Vagina (tissue), 2 donors: ENCODE measurements at places on chromosomes 16 and 17. TPM values are rescaled to one million over a fixed set of nuclear protein-coding genes. Genes with fewer than 3 reads are reported as not detected.

GRCh38 chr17:55931446-55931845 lies 180.6 kb downstream of the PCTP start:
- H3K36me3 ChIP-seq = no peaks in the 10 kb centered on the region
- H3K4me1 ChIP-seq = no peaks in the 10 kb centered on the region
- DNase-seq = no peak
- no peaks in the 10 kb centered on the region for H3K27me3 ChIP-seq

- no peaks in the 10 kb centered on the region for H3K27me3 ChIP-seq
- H3K4me1 ChIP-seq = no peaks in the 10 kb centered on the region
- H3K4me3 ChIP-seq = no peak overlapping the region
Observed at GRCh38 chr16:89104930-89105571, 11.4 kb downstream of the ACSF3 start.

- no peaks in the 10 kb centered on the region for H3K36me3 ChIP-seq
- peak overlapping the region; percentile 94 for H3K4me3 ChIP-seq
- H3K27ac ChIP-seq = peak overlapping the region; percentile 90
Observed at GRCh38 chr17:48100160-48100559, 1.1 kb downstream of the CBX1 start.

DNA sequence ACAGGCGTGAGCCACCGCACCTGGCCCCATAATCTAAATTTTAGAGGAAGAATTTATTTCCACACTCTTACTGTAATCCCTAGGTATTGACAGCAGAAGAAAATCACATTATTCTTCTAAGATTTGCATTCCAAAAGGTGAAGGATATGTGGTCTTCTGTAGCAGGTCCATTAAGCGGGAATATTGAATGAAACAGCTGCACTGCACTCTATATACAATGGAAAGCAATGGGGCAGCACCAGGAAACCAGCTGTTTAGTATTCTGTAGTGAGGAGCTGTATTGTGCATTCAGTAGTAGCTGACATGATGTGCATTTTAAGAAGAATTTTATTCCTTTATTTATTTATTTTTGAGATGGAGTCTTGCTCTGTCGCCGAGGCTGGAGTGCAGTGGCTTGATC lies 49.6 kb downstream of the PSMD12 start:
- H3K27me3 ChIP-seq = no peaks in the 10 kb centered on the region
- no peak for DNase-seq
- H3K4me3 ChIP-seq = no peak overlapping the region
- H3K4me1 ChIP-seq = no peaks in the 10 kb centered on the region
- no peak overlapping the region for H3K27ac ChIP-seq
- no peaks in the 10 kb centered on the region for H3K36me3 ChIP-seq

- H3K27ac ChIP-seq = no peak overlapping the region
- DNase-seq = no peak
- H3K4me1 ChIP-seq = peaks cover 13% of the 10 kb centered on the region
- peaks cover 22% of the 10 kb centered on the region for H3K27me3 ChIP-seq
- H3K4me3 ChIP-seq = peak overlapping the region; percentile 4
Observed at GRCh38 chr17:79607940-79608623, 2.8 kb downstream of the RBFOX3 start.

DNA sequence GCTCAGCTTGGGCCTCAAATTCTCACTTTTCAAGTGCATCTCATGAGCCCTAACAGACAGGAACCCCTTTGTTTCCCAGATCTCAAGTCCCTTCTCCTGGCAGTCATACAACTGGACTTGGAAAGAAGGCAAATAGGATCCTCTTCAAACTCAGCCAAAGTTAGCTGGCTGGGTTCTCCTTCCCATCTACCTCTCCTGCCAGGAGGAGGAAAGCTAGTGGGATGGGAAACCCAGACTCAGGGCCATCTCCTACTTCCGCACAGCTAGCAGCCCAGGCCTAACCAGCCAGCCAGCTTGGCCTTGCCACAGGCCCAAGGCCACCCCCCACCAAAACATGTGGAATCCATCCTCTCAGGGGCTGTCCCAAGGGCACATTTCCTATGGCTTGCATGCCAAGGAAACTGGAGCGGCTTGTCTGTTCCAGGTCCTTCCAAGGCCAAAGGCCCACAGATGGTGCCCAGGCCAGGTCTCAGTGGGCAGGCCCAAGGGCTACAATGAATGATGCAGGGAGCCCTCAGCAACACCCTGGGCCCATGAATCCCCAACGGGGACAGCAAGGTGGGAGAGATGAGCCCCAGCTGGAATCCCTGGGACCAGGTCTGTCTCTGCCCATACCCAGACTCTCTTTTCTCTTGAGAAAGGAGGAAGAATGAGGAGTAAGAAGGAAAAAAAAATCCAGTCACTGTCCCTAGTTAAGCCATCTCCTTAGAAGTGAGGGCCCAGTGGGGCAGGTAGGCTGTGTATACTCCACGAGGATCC lies 1.7 kb downstream of the SMARCD2 start:
- peak overlapping the region; percentile 97 for H3K27ac ChIP-seq
- H3K27me3 ChIP-seq = no peaks in the 10 kb centered on the region
- DNase-seq = no peak
- H3K36me3 ChIP-seq = no peaks in the 10 kb centered on the region
- H3K4me3 ChIP-seq = peak overlapping the region; percentile 100

- no peaks in the 10 kb centered on the region for H3K4me1 ChIP-seq
- H3K4me3 ChIP-seq = no peak overlapping the region
- no peaks in the 10 kb centered on the region for H3K27me3 ChIP-seq
Observed at GRCh38 chr16:78641433-78641832, 542.0 kb downstream of the WWOX start.

DNA sequence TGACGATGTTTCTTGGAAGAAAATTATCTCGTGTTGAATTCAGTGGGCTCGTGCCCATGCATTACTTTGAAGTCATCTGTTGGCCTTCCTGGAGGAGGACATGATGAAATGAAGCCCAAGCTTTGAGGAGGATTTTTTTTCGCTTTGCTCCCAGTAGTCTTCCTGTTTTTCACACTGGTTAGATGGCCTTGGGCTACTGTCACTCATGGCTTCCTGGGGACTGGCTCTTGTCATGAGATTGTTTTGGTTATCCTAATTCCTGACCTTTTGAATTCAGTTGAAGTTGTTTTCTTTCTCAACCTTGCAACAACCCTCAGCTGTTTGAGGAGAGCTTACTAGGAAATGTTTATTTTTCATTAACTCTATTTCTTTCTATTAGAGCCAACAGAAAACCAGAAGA lies 430.7 kb downstream of the HS3ST3B1 start:
- no peak for DNase-seq
- H3K27me3 ChIP-seq = no peaks in the 10 kb centered on the region
- H3K36me3 ChIP-seq = no peaks in the 10 kb centered on the region
- H3K4me3 ChIP-seq = no peak overlapping the region

DNA sequence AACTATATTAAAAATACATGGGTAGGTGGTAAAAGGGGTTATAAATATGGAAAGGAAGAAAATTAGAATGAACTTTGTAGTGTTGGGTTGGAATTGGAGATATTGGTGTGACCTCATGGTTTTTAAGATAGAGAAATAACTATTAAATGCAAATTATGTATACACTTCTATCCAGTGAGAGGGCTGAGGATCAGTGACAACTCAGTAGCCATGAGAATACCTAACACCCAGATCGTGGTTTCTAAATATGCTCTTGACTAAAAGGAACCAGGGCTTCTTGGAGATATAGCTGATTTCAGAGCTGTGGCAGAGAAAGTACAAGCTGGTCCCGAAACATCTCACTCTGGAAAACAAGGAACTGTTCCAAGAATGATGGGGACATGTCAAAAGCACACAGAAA lies 44.4 kb downstream of the SLC6A4 start:
- H3K36me3 ChIP-seq = no peaks in the 10 kb centered on the region
- H3K4me1 ChIP-seq = no peaks in the 10 kb centered on the region
- H3K27ac ChIP-seq = no peak overlapping the region
- no peak overlapping the region for H3K4me3 ChIP-seq

- DNase-seq = no peak
- H3K27me3 ChIP-seq = no peaks in the 10 kb centered on the region
- H3K4me1 ChIP-seq = no peaks in the 10 kb centered on the region
- no peaks in the 10 kb centered on the region for H3K36me3 ChIP-seq
- H3K4me3 ChIP-seq = no peak overlapping the region
Observed at GRCh38 chr16:10338426-10338825, 47.4 kb upstream of the ATF7IP2 start.

DNA sequence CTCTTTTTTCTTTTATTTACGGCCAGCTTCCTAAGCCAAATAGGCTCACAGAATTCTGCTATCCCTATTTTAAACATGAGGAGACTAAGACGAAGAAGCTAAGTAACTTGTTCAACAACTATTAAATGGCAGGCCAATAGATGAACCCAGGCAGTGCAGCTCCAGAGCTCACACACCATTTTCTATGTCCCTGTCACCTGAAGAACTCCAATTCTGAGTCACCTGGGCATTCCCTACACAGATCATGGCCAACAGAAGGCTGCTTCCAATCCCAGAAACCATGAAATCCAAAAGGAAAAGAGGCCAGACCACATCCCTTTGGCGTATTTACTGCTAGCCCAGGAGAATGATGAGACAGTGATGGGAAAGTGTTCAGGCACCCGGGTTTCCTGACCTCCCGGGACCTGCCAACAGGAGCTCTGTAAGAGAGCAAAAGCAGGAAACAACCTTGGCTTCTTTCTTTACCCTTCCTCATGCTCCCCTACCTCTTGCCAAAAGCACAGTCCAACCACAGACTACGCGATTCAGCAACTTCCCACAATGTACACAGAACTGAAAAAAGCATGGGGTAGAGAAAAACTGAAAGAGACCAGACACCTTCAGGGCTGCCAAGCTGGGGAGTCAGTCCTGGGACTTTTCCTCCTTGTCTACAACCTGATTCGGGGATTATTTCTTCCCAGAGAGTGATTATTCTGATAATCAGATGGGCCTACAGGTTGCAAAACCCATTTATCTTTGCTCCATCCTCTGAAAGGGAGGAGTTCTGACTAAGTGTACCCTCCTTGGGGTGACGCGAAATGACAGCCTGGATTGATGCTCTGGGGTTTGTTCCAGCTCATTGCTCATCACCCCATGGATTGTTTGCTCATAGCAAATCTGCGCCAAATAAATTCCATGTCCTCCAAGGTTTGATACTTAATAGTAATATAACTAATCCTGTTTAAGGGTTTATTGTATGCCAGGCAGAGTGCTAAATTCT lies 47.8 kb upstream of the HAS3 start:
- H3K27me3 ChIP-seq = no peaks in the 10 kb centered on the region
- no peak for DNase-seq
- no peak overlapping the region for H3K4me3 ChIP-seq
- H3K36me3 ChIP-seq = no peaks in the 10 kb centered on the region
- H3K4me1 ChIP-seq = peaks cover 6% of the 10 kb centered on the region

DNA sequence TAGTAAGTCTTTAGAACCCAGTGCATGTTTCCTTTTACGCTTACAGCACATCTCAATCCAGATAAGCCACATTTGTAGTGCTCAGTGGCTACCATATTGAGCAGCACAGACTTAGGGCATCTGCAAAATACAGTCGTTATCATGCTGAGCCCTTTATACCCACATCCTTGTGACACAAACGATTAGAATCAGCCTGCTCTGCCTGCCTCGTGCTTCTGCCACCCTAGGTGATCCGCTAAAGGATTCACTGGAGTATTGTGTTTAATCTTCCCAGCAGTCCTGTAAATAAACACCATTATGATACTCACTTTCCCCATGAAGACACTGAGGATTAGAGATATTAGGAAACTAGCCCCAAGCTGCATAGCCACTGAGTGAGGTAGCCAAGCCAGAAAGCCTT lies 51.3 kb upstream of the FA2H start:
- no peaks in the 10 kb centered on the region for H3K27me3 ChIP-seq
- DNase-seq = no peak
- no peak overlapping the region for H3K27ac ChIP-seq
- no peaks in the 10 kb centered on the region for H3K36me3 ChIP-seq
- no peaks in the 10 kb centered on the region for H3K4me1 ChIP-seq
- H3K4me3 ChIP-seq = no peak overlapping the region

DNA sequence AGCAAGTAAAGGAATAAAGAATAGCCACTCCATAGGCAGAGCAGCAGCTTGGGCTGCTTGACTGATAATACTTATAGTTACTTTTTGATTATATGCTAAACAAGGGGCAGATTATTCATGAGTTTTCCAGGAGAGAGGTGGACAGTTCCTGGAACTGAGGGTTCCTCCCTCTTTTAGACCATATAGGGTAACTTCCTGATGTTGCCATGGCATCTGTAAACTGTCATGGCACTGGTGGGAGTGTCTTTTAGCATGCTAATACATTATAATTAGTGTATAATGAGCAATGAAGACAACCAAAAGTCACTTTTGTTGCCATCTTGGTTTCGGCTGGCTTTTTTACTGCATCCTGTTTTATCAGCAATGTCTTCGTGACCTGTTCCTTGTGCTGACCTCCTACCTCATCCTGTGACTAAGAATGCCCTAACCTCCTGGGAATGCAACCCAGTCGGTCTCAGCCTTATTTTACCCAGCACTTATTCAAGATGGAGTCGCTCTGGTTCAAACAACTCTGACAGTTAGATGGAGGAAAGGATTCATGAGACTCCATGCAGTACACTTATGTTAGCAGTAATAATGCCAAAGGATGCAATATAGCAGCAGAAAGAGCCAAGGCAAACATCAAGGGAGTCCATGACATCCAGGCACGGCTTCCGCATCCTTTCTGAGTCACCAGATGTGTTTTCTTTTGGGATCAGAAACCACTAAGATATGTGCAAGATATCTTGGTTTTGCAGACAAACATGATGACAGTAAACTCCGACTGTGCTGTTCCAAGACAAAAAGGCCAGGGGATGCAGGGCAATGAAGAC lies 55.8 kb upstream of the B4GALNT2 start:
- no peaks in the 10 kb centered on the region for H3K27me3 ChIP-seq
- DNase-seq = no peak
- H3K4me1 ChIP-seq = no peaks in the 10 kb centered on the region
- no peak overlapping the region for H3K27ac ChIP-seq

GRCh38 chr17:3007651-3008121 lies 55.7 kb downstream of the OR1D5 start:
- no peak for DNase-seq
- H3K27me3 ChIP-seq = no peaks in the 10 kb centered on the region
- peaks cover 25% of the 10 kb centered on the region for H3K4me1 ChIP-seq
- H3K27ac ChIP-seq = no peak overlapping the region
- H3K4me3 ChIP-seq = no peak overlapping the region

- no peaks in the 10 kb centered on the region for H3K27me3 ChIP-seq
- no peak overlapping the region for H3K4me3 ChIP-seq
- no peaks in the 10 kb centered on the region for H3K36me3 ChIP-seq
- H3K27ac ChIP-seq = no peak overlapping the region
Observed at GRCh38 chr17:6204203-6204722, 134.1 kb downstream of the WSCD1 start.

NEUROD2 gene
- total RNA-seq = not detected

ZNF668 gene
- total RNA-seq = 5.4 TPM

CDK5R1 gene
- total RNA-seq = 4.9 TPM

HID1 gene
- total RNA-seq = 13.0 TPM

SCPEP1 gene
- total RNA-seq = 69.5 TPM

NPW gene
- total RNA-seq = not detected

RMI2 gene
- total RNA-seq = 0.74 TPM

SECTM1 gene
- total RNA-seq = 37.1 TPM

TBC1D3K gene
- not detected for total RNA-seq
